NCI-H1930 (cell line): ENCODE measurements at places on chromosomes 2 and 18.

- no peak for DNase-seq
These were observed 70.5 kb downstream of the SFXN5 start for GRCh38 chr2:73000808-73001570.

GRCh38 chr2:43701111-43701510 is 24.9 kb upstream of the C1GALT1C1L start:
- DNase-seq, result no peak

- no peak for DNase-seq
These were observed 437.3 kb upstream of the NRP2 start for GRCh38 chr2:205245001-205245400.

GRCh38 chr2:134299334-134299733 is 45.5 kb downstream of the MGAT5 start:
- no peak for DNase-seq

GRCh38 chr2:42913280-42913878 is 121.0 kb upstream of the HAAO start:
- no peak for DNase-seq

DNA sequence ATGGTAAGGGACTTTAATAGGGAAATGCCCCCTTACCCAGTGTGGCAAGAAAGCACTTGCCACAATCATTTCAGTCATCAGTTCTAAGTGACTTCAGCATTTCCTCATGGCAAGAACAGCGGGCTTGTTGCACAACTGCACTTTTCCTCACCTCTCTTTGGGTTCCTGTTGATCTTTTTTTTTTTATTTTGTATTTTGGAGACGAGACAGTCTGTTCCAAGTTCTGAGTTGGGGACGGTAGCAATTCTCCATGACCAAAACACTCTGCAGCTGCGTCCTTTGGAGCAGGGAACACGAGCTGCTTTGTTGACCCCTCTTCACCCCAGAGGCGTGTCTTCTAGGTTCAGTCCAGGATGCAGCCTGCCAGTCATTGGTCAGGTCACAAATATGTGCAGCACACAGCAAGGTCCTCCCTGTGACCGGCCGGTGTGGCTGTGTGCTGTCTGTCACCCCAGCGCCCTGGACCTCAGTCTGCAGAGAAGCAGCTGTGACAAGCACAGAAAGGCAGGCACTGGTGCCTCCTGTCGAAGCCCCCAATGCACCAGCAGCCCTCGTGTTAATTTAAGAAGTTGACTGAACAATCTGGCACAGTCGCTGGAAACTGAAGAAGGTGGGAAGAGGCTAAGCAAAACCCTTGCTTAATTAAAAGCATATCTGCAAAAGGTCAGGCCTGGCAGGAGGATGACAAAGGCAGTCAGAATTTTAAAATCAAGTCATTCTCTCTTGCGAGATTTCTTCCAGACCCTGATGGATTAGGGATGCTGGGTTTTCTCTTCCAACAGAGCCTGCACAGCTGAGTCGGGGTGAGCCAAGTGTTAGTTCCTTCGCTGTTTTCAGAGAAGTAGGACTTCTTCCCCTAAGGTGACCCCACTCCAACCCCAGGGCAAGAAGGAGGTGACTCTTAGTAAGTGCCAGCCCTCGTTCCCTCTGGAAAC is 96.7 kb upstream of the COPS8 start:
- DNase-seq, result no peak

DNA sequence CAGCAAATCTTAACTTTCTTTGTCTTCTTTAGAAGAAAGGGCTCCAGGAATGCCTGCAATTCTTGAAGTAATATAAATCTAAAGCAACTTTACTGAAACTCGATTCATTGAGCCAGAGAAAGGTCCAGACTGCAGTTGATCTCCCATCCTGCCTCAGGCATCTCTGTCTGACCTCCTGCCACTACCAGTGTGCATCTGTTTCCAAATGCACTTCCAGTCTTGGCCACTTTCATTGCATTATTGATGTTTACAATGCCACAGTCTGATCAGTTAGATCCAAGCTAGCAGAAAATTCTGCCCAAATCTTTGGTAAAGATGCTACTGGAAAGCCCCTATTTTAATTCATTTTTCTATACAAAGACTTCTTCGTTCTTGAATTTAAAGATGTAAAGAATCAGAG is 158.0 kb downstream of the RAPGEF4 start:
- DNase-seq, result no peak

DNA sequence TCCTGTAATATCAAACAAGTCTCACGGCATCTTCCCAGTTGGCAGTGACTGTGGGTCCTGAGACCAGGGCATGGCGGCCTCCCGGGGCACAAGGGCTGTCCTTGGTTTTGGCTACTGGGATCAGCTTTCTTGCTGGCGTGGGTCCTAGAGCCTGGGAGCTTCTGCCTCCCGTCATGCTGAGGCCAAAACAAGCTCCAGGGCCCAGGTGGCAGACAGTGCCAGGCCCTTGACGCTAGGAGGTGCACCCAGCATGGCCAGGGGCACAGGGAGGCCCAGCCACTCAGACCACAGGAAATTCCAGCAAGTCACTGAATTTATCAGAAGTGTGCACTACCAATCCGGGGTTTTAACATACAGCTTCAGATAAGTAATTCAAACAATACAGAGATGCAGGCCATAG is 184.7 kb downstream of the EIPR1 start:
- DNase-seq, result no peak

DNA sequence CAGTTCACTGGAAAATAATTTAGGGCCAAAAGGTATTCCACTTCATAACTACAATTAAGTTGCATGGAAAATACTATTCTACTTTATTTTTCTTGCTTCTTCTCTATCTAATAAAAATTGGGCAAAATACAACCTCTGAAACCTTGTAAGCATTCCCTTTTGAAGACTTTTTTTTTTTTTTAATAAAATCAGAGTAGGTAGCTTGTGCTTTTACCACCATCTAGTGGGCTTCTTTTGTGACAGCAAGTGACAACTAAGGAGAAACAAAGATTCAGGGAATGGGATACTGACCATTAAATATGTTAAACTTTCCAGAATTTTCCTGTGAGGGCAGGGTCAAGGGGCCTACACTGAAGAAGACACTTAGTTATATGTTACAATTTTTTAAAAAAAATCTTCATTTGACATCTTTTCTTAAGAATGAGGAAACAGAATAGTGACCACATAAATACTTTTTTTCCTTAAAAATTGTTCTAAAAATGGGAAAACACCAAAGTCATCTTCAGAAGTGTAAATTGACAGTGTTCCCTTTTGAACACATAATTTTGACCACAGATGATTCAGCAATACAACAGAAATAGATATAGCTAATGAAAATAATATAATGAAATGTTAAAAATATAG is 1183.2 kb upstream of the ACVR2A start:
- no peak for DNase-seq

- no peak for DNase-seq
These were observed 56.9 kb downstream of the SRBD1 start for GRCh38 chr2:45554073-45554741.

DNA sequence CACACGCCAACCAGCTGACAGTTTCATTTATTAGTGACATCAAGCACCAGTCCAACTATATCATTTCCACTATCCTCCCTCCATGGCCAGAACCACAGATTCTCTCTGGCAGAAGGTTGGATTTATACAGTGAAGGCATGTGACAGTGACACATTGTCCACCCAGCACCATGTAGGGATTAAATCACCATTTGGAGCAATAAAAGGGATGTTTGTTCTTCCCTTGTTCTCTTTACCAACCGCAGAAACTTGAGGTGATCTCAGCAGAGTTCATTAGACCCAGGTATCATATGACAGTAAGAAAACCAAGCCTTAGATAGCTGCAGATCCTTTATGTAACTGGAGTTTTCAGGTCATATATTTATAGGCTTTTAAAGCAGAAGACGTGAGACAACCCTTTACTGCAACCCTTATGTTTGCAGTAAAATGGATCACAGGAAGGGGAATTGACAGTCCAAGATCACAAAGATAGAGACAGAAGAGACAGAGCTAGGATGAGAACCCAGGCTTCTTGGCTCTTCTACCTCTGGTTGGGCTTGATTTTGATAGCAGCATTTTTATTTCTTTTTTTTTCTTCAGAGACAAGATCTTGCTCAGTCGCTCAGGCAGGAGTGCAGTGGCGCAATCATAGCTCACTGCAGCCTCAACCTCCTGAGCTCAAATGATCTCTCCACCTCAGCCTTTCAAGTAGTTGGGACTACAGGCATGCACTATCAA is 80.1 kb downstream of the XDH start:
- DNase-seq, result no peak

DNA sequence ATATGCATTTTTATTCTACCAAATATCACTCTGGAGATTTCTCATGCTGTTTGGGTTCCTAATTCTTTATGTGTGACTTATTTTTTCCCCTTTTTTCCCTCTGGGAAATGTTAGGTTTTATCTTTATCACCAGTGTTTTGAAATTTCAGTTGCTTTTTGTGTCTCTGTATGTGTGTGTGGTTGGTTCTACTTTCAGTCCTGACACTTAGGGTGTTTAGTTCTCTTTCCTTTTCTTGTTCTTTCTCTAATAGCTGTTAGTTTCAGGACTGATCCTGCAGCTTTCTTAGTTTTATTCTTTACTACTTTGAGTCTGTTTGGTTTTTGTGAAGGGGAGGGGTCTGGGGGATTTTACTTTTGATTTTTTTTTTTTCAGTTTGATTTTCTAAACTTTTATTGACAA is 23.1 kb downstream of the PPM1B start:
- no peak for DNase-seq

GRCh38 chr2:30232801-30233130 is 1.4 kb downstream of the LBH start:
- DNase-seq, result no peak

- no peak for DNase-seq
These were observed 1.8 kb downstream of the TLK1 start for GRCh38 chr2:171158790-171159371.

DNA sequence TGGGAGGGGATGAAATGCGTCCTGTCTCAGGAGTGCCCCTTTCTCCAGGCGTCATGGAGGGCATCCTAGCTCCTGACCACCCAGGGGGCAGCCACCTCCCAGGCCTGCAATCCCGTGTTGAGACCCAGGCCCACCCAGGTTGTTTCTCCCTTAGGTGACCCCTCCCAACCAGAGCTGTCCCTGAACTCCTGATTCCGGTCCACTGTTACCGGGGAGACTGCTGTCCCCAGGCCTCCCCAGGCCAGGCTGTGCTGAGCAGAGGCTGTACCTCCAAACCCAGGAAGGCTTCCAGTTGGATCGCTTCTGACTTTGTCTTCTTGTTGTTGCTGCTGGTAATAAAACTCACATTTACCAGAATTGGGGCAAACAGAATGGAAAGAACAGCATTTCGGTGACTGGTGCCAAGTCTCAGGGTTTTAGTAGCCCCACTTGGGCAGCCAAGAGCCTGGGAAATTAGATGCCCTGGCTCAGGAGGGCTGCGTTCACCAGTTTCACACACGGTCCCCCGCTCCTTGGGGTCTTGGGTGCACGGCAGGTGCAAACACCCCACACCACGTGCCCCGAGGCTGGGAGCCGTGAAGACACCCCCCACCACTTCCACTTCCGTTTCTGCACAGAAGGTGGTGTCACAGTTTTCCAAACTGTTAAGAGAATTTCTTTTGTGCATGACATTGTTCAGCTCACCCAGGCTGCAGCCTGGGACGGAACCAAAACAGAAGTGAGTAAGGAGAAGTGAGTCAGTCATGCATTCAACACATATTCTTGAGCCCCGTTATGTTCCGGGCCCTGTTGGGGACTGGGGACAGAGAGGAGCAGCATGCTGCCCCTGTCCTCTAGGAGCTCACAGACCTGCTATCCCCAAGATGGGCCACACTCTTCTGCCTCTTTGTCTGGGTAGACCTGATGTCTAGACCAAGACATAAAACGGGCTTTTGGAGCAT is 29.4 kb downstream of the ITM2C start:
- DNase-seq, result no peak

DNA sequence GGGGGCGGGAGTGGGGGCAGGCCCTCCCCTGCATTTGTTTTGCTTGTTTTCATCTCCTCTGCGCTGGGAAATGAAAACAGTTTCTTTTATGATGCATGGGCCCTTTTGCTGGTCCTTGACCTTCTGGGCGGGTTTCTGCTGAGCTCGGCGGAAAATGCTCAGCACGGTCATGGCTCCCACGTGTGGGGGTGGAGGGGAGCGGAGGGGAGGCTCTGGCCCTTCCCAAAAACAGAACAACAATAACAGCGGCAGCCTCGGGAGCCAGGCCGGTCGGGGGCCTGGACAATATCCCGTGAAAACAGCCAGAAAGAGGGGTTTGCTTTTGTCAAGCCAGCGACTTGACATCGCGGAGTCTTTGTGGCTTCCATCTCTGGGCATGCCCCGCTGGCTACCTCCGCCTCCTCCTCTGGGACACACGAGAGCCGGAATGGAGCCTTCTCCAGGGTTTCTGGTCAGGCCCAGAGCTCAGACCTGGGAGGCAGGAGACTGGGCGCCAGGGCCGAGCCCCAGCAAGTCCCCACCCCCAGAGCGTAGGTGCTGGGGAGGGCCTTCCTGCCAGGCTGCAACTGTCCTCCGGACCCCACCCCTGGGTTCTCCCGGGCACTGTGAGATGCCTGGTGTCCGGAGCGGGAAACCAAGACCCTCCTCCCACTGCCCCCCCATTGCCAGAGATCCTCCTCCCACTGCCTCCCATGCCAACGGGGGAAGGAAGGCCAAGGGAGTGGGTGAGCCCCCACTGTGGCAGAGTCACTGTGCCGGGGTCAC is 35.9 kb upstream of the SNED1 start:
- no peak for DNase-seq

DNA sequence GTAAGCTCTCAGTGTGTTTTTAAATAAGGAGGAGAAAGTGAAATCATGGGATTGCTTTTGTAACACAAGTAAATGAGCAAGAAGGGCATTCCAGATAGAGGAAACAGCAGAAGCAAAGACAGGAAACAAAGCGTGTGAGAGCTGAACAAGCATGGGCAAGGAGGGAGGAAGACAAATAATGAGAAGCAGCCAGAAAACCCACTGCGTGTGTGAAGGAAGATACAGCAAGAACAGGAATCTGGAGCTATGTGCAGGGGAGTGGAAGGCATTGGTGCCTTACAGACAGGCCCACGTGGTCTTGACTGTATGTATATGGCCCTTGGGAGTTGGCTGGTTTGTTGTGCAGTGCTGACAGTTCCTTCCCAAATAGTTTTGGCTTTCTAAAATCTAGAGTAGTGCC is 88.6 kb downstream of the AAK1 start:
- DNase-seq, result no peak

DNA sequence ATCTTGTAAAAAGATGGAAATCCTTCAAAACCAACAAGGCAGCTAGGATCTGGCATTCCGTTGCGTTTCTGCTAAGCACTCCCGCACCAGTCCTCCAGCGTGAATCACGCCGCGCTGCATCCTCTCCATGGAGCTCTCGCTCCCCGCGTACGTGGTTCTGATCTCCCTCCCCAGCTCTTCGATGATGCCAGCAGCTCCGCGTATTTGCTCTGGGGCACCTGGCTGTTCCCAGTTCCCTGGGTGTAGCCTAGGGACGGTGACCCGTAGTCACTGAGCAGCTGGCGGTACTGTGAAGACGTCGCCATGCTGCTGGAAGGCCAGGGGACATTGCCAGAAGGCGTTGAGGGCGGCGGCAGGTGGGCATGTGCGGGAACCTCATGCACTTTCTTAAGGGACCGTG is 407.5 kb downstream of the RNF144A start:
- DNase-seq, result no peak

DNA sequence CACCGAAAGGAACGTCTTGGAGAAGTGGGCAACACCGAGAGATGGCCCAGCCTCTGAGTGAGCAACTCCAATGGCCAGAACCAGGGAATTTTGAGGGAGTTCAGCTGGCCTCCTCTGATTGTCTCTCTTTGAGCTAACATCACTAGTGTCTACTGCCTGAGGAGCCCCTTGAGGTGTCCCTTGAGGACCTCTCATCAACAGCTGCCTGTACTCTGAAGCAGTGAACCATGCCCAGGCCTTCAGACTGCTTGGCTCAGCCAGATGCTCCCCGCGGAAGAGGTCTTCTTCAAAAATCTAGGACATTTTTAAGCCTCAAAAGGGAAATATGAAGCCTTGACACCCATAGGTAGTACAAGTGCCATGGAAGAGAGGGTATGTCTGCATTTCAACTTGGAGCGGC is 430.4 kb downstream of the TXNL1 start:
- DNase-seq, result no peak

GRCh38 chr2:185466915-185467314 is 271.7 kb upstream of the FSIP2 start:
- no peak for DNase-seq
